DMS153 (cell line): ENCODE measurements at places on chromosomes 6 and 20.

GRCh38 chr6:20426177-20427082 lies 24.8 kb downstream of the E2F3 start:
- DNase-seq: no peak

GRCh38 chr6:3738381-3739131 lies 13.0 kb downstream of the PXDC1 start:
- no peak for DNase-seq

DNA sequence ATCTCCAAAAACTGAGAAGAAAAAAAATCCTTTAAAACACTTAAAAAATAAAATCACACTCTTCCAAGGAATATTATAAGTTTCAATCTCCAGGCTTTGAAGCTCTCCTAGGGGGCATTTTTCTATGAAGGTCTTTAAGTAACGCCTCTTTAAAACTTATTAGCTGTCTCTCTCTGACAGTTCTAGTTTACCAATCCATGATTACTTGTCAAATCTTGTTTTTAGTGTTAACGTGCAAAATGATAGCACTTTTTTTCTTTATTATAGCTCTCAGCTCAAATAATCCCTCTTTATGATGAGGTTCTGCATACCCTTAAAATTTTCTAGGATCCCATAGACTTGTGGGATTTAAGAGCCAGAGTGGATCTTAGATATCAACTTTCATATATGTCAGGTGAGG lies 369.0 kb downstream of the DOK5 start:
- no peak for DNase-seq

- no peak for DNase-seq
These were observed 17.0 kb downstream of the CCDC167 start for GRCh38 chr6:37482606-37483251.

DNA sequence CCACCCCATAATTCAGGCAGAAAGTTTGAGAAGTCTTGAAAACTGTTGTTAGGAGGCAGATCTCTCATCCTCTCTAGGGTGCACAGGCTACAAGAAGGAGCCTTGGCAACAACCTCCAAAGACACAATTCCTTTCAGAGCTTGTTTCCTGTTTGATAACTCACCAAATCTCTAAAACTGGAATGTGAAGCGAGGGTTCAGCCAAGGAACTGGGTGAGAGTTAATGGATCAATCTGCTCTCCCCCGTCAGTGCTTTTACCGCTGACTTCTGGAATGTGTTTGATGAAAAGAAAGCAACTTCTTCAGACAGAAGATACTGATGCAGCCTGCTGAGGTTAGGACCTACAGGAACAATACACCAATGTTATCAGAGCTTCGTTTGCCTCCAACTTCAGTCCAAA lies 171.8 kb upstream of the BMP2 start:
- DNase-seq: no peak

GRCh38 chr20:3998998-3999397 lies 16.4 kb downstream of the RNF24 start:
- DNase-seq: no peak

DNA sequence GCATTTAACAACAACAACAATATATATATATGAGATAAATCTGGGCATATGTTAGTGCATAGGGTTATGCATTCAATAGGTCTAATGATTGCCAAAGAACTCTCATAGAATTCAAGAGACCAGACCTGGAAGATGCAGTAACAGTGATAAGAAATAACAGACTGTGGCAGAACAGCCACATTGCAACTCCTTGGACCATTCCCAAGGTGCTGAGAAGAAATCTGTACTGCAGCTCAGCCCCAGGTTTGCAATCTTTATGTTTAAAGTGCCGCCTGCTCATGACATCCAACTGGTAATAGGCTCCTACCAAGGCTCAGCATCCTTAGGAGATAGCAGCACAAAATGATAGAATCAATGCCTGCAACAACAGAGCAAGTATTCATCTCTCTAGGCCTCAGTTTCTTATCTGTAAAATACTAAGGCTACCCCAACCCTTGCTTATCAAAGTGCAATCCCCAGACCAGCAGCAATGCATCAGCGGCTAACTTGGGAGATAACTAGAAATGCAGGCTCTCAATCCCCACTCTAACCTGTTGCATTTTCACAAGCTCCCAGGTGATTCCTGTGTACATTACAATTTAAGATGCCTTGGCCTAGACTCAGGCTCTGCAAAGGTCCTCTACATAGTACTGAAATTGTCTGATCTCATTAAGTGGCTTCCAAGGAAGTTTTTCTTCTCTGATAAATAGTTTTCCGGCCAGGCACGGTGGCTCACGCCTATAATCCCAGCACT lies 30.6 kb upstream of the PIM1 start:
- no peak for DNase-seq

DNA sequence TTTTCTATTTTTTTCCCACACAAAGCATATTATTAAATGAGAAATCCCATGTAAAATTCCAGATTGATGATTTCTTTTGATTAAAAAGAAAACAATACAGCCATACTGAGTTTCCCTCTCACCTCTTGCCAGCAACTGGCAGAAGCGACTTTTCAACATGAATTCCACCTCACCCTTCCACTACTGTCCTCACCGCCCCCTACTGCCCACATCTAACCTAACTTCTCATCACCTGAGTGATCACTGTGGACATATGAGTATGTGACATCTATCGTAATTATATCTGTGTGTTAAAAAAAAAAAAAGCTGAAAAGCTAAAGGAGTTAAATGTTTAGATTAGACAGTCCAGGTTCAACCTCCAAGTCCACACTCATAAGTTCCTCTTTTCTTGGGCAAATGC lies 528.6 kb downstream of the PRKN start:
- no peak for DNase-seq

DNA sequence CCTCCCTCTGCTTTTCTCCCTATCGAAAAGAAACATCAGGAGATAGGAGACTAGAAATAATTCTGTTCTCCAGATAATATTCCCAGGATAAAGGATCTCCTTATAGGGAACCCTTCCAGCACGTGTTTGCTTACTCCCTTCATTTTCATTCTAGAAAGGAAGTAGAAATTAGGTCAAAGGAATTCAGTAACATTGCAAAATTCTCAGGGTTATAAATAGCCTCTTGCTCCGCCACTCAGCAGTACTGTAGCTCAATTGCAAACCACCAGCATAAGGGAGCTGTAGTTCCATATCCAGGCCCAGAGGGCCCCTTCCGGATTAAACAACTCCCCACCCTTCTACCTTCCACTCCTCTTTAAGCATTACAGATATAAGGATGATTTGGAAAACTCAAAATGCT lies 6.2 kb downstream of the ELMO2 start:
- DNase-seq: no peak

GRCh38 chr20:64238851-64239387 lies 16.6 kb upstream of the PCMTD2 start:
- DNase-seq: no peak

GRCh38 chr6:147033267-147033666 lies 170.9 kb upstream of the STXBP5 start:
- DNase-seq: no peak

DNA sequence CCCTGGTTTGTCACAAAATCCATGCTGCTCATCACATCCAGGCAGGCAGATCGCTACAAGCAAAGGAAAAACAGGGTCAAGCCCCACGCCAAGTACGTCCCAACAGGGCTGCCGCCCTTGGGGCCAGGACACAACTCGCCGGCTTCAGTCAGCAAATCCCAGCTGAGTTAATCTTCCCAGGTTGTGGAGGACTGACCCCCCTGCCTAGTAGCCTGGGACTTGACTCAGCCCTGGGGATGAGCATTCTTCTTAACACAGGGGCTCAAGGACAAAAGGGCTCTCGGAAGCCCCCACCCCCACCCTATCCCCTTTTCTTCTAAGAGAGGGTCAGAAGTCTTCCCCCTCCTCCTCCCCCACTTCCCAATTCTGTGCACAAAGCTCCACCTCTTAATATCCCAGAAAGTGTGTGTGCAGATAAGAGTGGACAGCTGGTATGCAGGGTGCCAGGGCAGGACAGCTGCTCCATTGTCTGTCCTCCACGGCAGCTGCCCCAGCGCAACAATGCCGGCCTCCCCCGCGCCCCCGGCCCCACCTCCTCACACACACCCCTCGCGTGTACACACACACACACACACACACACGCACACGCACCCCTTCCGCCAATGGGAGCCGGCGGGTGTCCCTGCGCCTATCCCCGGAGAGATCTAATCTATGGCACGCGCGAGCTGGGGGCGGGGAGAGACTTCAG lies 4.5 kb downstream of the DLL1 start:
- peak; percentile 54 for DNase-seq

GRCh38 chr6:41372832-41373626 lies 37.6 kb downstream of the NCR2 start:
- no peak for DNase-seq

GRCh38 chr20:1371202-1371782 lies 21.6 kb downstream of the FKBP1A start:
- no peak for DNase-seq

- DNase-seq: no peak
These were observed 125.0 kb upstream of the RPS6KA2 start for GRCh38 chr6:166752097-166752496.

GRCh38 chr6:146957181-146958093 lies 246.8 kb upstream of the STXBP5 start:
- DNase-seq: no peak

DNA sequence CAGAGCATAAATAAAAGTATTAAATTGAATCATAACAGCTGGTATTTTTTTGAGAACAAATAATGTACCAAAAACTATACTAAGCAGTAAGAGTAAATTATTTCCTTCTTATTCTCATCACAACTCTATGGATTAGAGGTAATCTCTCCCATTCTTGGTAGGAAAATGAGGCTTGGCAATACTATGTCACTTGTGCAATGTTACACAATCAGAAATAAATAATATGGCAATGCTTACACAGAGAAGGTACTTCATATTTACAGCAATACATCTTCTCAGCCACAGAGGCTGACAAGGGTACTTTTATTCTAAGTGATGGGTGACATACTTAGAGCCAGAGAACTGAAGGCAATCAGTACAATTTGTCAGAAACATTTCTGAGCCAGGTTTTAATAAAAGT lies 3.9 kb downstream of the DST start:
- no peak for DNase-seq

- DNase-seq: no peak
These were observed 31.9 kb downstream of the MYH7B start for GRCh38 chr20:34987288-34988190.

DNA sequence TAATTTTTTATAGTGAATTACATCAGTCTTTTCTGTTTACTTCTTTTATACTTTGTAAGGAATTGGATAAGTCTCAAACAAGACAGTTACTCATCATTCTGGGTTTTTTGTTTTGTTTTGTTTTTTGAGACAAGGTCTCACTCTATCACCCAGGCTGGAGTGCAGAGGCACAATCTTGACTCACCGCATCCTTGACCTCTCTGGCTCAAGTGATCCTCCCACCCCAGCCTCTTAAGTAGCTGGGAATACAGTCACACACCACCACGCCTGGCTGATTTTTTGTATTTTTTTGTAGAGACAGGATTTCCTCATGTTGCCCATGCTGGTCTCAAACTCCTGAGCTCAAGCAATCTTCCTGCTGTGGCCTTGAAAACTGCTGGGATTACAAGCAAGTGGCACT lies 524.3 kb downstream of the EYS start:
- no peak for DNase-seq

DNA sequence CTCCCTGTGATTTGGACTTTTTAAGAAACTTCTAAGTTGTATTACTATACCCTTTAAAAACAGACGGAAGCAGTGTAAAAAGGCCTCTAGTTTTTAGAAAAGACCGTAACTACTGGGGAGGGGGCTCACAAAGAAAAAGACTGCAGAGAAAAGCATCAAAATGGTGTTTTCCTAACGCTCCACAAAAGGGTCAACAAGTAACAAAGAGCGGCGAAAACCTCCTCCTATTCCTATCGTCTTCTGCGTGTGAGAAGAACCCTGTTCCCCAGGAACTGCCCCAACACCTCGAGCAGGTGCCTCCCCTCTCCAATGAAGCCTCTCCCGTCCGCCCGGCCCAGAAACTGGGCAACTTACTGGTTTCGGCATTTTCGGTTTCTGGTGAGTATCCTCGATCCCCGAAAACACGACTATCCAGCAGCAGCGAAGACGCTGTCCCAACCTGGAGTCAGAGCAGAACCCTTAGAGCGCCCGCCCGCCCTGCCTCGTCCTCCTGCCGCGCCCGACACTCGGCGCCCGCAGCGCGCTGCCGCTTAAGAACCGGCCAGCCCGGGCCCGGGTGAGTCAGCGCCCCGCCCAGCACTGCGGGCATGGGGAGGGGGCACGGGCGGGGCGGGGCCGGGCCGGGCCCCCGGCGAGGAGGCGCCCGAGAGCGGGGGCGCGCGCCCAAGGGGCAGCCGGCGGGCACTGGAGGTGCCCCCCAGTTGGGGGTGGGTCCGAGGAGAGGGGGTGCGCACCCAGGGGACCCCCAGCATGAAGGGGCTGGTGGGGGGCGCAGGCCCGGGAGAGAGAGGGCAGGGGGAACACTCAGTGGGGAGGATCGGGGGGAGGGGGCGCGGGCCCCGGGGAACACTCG lies 1.2 kb downstream of the EZR start:
- DNase-seq: peak; percentile 26

GRCh38 chr6:168223755-168224154 lies 95.8 kb downstream of the DACT2 start:
- DNase-seq: no peak

- no peak for DNase-seq
These were observed 610 bp downstream of the PSORS1C1 start for GRCh38 chr6:31114970-31115849.

- DNase-seq: no peak
These were observed 763 bp downstream of the C6orf47 start for GRCh38 chr6:31659649-31660380.

GRCh38 chr6:154127657-154128056 lies 88.6 kb downstream of the OPRM1 start:
- DNase-seq: no peak

DNA sequence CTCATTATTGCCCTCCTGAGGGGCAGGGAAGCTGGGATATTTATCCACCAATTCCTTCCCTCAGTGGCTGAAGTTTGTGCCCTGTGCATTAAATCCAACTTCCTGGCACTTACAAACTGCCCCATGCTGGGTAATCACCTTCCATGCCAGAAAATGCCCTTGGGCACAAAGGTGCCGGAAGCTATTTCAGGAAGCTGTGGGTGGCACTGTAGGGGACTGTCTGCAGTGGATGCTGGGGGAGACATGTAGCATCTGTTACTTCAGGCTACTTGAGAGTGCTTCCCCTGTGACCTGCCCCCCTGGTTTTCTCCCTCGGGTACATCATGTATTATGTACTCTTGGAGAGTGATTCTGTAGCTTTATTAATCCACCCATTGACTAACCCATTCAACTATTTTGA lies 24.7 kb upstream of the RALGAPA2 start:
- DNase-seq: peak; percentile 15

GRCh38 chr6:40907198-40907701 lies 131.8 kb downstream of the UNC5CL start:
- peak; percentile 76 for DNase-seq

DNA sequence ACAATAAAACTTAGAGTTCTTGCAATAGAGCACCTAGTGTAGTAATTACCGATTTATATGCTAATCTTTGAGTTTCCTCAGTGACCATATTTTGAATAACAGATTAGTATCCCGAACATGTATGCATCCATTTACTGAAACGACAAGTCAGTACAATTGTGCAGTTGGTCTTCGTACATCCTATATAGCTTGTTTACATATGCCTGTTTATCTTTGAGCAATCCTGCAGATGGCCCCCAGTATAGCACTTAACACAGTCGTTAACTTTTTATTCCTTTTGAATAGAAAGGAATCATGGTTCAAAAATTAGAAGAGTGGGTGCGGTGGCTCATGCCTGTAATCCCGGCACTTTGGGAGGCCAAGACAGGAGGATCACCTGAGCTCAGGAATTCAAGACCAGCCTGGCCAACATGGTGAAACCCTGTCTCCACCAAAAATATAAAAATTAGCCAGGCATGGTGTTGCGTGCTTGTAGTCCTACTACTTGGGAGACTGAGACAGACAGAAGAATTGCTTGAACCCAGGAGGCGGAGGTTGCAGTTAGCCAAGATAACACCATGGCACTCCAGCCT lies 6.6 kb downstream of the SRSF6 start:
- no peak for DNase-seq

- no peak for DNase-seq
These were observed 666 bp downstream of the TPD52L1 start for GRCh38 chr6:125154118-125154760.
